ENCODE measurements at places on chromosomes 16 and 17. TPM values are rescaled to one million over a fixed set of nuclear protein-coding genes. Genes with fewer than 3 reads are reported as not detected.

Gene GPR142
- total RNA-seq = 1.3 TPM

Gene SLC12A3
- total RNA-seq = not detected

Gene CMTM2
- 0.54 TPM for total RNA-seq

- DNase-seq = peak; percentile 13
Measured at GRCh38 chr16:79177018-79177417, 423.5 kb downstream of the MAF start.

DNA sequence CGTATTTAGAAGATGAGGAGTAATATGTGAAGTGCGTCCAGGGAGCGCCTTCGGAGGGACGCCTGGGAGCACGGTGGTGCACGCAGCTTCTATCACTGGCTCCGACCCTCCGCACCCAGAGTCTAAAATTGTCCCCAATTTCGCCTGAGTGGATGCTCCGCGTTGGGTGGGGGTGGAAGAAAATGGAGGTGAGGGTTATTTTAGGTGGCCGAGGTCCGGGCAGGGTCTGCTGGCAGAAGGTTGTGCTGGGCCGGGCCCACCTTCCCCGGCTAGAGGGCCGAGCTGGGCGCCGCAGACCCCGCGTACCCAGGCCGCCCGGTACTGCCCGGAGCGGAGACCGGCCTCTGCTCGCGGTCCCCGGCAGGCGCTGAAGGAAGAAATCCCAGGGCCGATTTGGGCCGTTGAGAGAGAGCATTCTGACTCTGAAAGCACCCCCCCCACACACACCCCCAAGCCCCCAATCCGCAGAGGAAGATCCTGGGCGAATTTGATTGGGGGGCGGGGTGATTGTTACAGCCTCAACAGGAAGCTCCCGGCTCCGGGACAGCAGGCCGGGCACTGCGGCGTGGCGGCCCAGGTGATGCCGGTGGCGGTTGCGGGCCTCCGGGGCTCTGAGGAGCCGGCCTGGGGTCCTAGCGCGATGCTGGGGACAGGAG, 3.0 kb downstream of the BAHCC1 start:
- no peak for DNase-seq

- no peak for DNase-seq
Measured at GRCh38 chr16:27829975-27830374, 233.5 kb downstream of the GSG1L start.

- DNase-seq = no peak
Measured at GRCh38 chr16:3259836-3260235, 3.4 kb upstream of the MEFV start.

GRCh38 chr17:40485851-40486521, 15.4 kb downstream of the TNS4 start:
- no peak for DNase-seq

- DNase-seq = no peak
Measured at GRCh38 chr17:21289902-21290571, 5.5 kb downstream of the MAP2K3 start.

DNA sequence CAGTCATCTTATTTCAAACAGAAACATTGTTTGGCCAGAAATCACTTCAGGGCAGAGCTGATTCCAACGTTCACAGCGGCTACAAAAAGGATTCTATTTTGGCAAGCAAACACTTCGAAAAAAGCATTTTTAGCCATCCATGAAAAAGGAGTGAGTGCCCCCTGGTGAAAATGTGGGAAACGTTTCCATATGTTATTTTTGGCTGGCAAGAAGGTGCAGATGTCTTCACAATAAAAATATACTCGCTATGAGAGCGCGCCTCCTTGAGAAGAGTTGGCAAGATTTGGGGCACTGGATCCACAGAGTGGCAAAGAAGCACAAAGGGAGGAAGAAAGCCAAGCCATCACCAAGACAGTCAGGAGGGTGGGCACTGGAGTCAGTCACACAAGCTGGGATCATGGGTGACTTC, 191.1 kb downstream of the CHD9NB start:
- DNase-seq = no peak

- DNase-seq = no peak
Measured at GRCh38 chr17:17813055-17813724, 23.6 kb downstream of the SREBF1 start.

DNA sequence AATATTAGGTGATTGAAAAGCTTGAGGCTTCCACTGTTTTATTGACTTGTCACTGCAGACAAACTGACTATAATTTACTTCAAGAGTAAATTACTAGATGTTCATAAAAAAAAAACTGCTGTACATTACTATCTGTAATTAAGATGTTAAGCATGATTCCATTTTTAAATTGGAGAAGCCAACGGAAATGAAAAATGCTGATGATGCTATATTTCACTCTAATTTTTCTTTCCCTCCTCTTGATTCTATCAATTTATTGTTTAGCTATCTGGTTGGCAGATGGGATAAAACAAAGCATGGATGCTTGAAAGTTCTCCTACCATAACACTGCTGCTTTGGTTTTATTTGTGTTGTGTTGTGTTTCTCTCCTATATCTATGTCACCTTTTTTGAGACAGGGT, 41.0 kb downstream of the MAF start:
- DNase-seq = no peak

- no peak for DNase-seq
Measured at GRCh38 chr16:14492614-14493013, 137.4 kb downstream of the PARN start.
